Right hindlimb (tissue), 1 donor: ENCODE measurements at places on chromosomes 2 and 18.

- no peak for DNase-seq
Observed at GRCh38 chr2:129325151-129325550, 654.3 kb upstream of the RAB6C start.

- DNase-seq, result no peak
Observed at GRCh38 chr2:163471947-163472346, 263.9 kb downstream of the FIGN start.

GRCh38 chr2:169300636-169301530 is 61.5 kb downstream of the LRP2 start:
- DNase-seq, result no peak

- DNase-seq, result no peak
Observed at GRCh38 chr2:118675531-118675930, 171.9 kb downstream of the EN1 start.

DNA sequence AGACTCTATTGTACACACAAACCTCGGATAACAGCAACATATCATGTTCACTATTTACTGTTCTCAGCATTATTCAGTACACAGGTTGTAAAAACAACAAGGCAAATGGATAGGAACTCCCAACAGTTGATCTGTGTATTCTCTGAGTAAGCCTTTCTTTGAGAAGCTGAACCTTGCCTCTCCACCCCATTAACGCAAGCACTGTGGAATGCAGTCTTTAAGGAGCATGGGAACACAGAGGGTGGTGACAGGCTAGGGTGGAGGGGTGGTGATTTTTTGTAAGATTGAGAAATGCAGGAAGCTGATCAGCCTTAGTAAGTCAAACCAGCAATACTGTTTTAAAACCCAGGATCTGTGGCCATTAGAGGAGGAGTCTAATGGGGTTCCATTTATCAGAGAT is 19.6 kb upstream of the SERPINB11 start:
- DNase-seq, result no peak

DNA sequence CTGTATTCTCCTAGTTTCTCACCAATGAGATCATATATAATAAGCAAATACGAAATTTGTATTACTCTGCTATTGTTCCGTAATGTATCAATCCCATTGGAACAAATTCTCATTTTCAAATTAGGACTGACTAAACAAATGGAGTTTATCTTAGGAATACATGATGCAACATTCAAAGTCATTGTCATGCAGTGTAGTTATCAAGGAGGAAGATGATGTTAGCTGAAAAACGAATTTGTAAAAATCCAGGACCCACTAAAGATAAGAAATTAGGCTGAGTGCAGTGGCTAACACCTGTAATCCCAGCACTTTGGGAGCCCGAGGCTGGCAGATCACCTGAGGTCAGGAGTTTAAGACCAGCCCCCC is 14.9 kb downstream of the SEPTIN2 start:
- no peak for DNase-seq

DNA sequence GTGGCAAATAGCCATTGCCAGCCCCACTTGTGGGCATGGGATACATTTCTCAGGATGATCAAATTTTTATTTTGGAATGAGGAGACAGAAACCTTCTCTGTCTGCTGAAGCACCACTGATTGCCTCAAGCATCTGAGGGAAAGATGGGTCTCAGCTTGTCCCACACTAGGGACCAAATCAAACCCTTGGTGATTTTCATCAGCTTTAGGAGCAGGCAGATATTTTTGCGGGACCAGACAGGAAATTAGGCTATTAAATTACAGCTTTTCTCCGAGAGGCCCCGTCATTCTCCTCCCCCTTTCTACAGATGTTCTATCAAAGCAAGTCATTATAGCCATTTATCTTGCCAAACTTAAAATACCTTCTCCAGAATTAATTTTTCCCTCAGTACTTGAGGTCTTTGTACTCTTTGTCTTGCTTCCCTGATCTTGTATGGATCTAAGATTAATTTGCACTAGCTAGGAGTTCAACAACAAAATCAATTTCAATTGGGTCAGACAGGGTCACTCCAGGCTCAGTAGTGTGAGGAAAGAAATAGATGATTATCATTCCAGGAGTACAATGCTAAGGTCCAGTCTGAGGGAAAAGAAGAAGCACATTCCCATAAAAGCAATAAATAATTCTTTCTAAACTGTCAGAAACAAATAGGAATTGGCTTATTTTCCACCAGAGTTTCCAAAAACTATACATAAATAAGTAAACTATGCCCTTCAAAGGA is 818.1 kb upstream of the SOX11 start:
- DNase-seq, result no peak

- peak; percentile 88 for DNase-seq
Observed at GRCh38 chr2:10042301-10043161, 819 bp upstream of the KLF11 start.

GRCh38 chr18:47767699-47768098 is 162.8 kb downstream of the SMAD2 start:
- no peak for DNase-seq

DNA sequence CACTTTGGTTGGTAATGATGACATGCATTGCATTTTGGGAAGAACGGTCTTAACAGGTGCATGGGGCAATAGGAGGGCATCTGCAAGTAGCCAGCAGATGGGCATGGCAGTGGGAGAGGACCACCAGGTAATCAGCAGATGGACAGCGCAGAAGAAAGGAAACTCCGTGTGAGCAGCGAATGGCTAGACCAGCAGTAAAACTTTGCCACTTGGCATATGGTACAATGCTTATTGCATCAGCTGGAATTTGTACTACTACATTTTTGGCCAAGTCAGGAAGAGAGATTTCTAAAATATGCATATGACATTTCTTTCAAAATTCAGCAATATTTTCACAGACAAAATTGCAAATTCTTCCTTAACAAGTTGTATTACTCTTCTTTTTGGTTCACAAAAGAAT is 768.5 kb downstream of the LRP1B start:
- DNase-seq, result no peak

- no peak for DNase-seq
Observed at GRCh38 chr18:79771446-79772107, 26.2 kb upstream of the KCNG2 start.

GRCh38 chr2:149858901-149859634 is 271.5 kb upstream of the MMADHC start:
- peak; percentile 24 for DNase-seq

GRCh38 chr2:120861576-120862191 is 126.0 kb downstream of the GLI2 start:
- DNase-seq, result peak; percentile 14

GRCh38 chr2:105143467-105144151 is 97.9 kb upstream of the GPR45 start:
- peak; percentile 56 for DNase-seq

GRCh38 chr2:174336501-174337336 is 2.0 kb downstream of the SP9 start:
- DNase-seq, result no peak

- peak; percentile 35 for DNase-seq
Observed at GRCh38 chr2:64987001-64987955, 1.9 kb upstream of the SLC1A4 start.

DNA sequence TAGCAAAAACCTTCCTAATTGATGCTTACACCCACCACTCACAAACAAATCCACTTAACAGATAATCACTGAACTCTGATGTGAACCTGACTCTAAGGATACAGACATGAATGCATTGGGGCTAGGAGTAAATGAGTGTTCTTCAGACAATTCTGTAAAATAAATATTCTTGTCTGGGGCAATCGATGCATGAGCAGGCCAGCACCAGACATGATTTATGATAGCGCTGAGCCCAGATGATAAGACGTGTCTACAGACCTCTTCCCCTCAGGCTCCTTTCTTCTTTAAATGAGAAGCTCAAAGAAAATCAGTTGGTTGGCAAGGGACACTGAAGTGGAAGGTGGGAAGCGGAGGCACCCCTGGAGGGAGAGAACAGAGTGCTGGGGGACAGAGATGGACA is 27.3 kb upstream of the BIN1 start:
- no peak for DNase-seq

DNA sequence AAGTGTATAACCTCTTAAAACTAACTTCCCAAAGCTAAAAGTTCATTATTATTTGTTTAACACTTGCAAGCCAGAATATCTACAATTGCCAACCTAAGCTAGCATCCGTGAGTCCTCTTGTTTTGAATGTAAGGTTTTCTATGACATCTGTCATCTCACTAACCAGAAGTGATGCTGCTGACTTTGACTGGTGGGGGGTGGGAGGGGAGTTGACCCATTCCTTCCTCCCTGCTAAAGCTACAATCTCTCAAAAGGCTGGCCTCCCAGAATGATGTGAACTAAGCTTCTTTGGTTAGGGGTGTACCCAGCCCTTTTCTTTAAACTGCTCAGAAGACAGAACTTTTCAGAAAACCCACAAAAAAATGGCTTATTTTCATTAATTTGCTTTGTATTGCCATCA is 280.6 kb downstream of the ZEB2 start:
- DNase-seq, result no peak

DNA sequence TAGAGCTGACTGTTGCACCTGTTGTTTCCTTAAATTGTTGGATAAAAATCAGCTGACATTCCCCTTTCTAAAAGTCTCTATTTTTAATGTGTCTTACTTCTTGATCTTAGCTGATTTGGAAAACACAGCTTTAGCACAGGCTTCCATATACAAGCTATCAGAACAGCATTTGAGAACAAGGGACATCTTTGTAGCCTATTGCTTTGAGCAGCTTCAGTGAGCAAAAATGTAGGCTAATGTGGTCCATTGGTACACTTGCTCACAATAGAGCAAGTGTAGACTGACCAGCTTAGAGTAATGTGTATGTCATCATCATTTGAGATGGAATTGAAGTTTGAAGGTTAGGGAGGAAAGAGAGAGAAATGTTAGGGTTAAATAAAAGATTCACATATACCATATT is 7.0 kb downstream of the INPP1 start:
- no peak for DNase-seq

DNA sequence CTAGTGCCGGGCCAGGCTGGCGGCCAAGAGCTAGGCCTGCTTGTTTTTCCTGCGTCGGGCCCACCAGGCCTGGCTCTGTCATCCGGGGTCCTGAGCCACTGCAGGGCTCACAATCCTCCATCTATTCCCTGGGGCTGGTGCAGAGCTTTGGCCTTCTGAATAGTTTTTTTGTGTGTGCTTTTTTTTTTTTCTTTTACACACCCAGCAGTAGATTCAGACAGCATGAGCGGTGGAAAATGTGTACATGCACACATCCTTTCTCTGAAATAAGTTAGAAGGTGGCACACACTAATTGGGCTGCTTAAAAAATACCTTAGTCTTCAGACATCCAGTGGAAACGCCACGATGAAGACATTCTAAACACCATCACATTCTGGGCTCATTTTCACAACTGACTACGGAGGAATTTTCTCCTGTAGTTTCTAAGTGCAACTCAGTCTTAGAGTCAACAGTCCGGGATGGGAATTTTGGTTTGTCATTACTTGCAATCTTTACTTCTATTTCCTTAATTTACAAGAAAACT is 6.1 kb downstream of the ZFP36L2 start:
- DNase-seq, result no peak

DNA sequence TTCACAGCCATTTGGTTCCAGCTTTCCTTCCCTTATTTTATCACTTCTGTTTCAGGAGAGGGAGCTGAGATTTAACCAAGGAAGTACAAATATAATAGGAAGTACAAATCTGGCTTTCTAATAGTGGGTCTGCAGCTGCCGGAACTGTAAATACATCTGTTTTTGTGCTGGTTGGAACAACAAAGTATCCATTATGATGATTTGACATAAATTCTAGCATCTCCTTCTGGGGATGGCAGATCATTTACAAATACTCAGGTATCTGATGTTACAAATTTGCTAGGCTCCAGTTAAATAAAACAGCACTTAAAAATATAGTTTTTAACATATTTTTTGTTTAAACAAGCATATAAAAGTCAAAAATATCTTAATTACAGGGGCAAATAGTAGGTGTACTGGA is 131.3 kb upstream of the SMIM21 start:
- no peak for DNase-seq

DNA sequence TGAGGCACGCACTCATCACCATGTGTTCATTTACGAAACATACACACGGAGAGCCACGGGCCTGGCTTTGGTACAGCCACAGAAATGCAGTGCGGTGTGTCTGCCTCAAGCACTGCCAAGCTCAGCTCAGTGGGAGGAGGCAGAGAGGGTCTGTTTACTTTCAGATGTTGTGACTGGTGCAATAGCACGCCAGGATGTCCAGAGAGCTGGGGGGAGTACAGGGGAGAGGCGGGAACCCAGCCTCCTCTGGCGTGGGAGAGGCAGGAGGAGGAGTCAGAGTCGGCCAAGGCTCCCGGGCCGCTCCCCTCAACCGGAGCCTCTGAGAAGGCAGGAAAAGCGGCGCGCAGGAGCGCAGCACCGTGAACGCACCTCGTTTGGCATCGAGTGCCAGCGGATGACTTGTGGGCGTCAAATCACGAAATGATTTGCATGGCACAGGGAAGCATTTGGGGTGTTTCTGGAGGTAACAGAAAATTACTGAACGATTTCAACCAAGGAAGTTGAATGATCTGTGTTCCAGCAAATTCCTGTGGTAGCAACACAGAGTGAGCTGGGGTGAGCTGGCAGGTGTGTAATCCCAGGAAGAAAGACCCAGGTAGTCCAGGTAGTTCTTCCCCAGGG is 143.0 kb downstream of the ZNF516 start:
- DNase-seq, result peak; percentile 79

DNA sequence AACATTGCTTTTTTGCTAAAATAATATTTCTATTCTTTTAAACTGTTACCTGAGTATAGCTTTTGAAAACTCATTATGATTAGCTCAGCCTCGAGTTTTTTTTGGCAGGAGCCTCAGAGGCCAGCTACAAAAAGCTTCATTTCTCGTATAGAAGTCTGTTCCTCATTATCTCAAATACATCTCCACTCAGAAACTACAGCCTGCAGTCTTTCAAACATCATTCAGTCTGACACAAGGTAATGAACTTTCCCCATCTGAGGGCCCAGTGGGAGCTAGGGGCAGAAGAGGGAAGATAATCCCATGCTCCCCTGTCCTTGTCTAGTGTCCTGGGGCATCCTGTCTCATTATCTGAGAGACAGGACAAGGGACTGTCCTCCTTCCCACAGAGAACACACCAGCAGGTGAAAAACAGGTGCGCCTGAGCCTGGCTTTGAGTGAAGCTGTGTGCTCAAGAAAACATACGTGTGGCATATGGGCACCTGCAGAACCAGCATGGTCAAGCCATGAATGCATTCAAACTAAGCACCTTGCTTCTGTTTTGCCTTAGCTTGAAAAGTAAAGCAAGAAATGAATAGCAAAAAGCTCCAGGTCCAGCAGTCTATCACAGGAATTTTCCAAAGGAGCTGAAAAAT is 247.5 kb downstream of the MREG start:
- DNase-seq, result no peak

- DNase-seq, result no peak
Observed at GRCh38 chr2:188382107-188382506, 90.4 kb downstream of the GULP1 start.
